ENCODE measurements at places on chromosomes 5 and 9.

DNA sequence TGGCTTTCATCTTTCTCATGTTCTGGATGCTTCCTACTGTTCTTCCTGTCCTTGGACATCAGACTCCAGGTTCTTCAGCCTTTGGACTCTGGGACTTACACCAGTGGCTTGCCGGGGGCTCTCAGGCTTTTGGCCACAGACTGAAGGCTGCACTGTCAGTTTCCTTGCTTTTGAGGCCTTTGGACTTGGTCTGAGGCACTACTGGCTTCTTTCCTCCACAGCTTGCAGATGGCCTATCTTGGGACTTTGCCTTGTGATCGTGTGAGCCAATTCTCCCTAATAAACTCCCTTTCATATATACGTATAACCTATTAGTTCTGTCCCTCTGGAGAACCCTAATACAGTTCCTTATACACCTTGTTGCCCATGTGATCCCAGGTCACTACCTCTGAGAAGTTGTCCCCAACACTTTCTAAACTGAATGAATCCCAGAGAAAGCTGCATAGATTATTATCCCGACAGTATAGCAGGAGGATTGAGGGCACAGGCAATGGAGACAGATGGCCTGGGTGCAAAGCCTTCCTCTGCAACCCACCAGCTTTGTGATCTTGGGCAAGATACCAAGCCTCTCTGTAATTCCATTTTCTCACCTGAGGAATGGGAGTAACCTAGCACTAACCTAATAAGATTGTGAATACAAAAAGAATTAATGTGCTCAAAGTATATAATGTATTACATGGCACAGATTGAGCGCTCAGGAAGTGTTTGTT lies 449.6 kb upstream of the BRINP1 start:
- no peak for DNase-seq

GRCh38 chr5:132458651-132459030 lies 31.9 kb downstream of the IRF1 start:
- peak; percentile 63 for DNase-seq

DNA sequence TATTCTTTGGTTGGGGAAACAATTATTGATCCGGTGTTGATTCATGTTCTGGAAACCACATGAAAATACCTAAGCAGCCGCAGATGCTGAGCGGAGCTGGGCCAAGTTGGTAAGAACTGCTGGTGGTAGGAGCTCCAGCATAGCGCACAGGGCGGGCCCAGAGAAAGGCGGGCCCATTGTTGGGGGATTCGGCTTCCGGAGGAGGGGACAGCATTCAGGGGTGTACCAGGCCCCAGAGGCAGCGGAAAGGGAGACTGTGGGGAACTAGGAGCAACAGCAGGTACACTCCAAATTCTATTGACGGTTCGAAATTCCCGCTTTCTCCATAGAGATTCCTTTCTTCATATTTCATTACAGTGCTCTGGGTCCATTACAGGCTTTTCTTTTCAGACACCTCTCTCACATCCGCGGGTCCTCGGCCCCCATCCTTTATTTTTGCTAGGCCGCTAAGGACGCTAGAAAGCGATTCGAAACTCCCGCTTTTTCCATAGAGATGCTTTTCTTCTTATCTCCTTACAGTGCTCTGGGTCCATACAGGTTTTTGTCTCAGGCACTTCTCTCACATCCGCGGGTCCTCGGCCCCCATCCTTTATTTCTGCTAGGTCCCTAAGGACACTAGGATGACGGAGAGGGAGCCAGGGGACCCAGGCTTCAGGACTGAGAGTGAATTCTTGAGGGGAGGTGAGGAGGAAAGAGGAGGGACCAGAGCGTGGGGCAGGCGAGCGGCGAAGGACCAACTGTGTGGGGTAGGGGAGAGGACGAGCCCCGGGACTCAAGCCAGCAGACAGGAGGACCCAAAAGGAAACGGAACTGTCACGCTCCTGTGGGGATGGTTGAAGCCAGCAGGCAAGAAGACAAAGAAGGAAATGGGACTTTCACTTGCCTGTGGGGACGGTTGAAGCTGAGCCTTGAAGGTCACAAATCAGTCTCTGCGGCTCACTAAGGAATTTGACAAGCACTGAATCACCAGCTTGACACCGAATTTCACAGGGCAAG lies at the start of gene CCDC152:
Gene CCDC152, plus strand, starts transcription at position 213 of the 996 bp plus-strand sequence. CDS start 2,304 bp downstream, outside the sequence.
- DNase-seq, result peak; percentile 40

- DNase-seq, result no peak
Measured at GRCh38 chr5:139711906-139712224, 63.7 kb downstream of the CXXC5 start.

- peak; percentile 52 for DNase-seq
Measured at GRCh38 chr9:13213337-13213736, 66.2 kb downstream of the MPDZ start.

- DNase-seq, result no peak
Measured at GRCh38 chr5:31692561-31693221, 53.8 kb downstream of the PDZD2 start.

- DNase-seq, result no peak
Measured at GRCh38 chr5:15606197-15606596, 106.2 kb downstream of the FBXL7 start.

GRCh38 chr9:78985084-78985738 lies 586.6 kb upstream of the TLE4 start:
- no peak for DNase-seq

- DNase-seq, result no peak
Measured at GRCh38 chr5:17269201-17269600, 51.8 kb downstream of the BASP1 start.

DNA sequence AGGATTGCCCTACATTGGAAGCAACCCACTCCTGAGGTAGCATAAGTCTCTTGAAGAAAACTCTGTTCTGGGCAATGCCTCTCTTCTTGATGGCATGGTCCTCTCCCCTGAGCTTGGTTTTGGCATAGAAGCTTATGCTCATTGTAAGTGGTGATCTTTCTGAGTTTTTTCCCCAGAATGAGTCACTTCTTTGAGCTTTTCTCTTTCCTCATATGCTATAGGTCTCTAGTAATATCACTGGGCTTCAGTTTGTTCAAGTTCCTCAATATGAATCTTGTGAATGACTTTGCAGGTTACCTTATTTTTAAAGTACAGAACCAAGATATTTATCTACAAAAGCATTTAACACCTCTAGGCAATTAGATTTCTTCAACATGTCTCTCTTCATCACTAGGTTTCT lies 76.5 kb upstream of the ATG10 start:
- peak; percentile 8 for DNase-seq

- no peak for DNase-seq
Measured at GRCh38 chr5:124642151-124642550, 104.3 kb downstream of the ZNF608 start.

GRCh38 chr5:98770209-98770910 lies 3.1 kb upstream of the RGMB start:
- peak; percentile 69 for DNase-seq

GRCh38 chr9:2260417-2261306 lies 245.5 kb downstream of the SMARCA2 start:
- peak; percentile 67 for DNase-seq

DNA sequence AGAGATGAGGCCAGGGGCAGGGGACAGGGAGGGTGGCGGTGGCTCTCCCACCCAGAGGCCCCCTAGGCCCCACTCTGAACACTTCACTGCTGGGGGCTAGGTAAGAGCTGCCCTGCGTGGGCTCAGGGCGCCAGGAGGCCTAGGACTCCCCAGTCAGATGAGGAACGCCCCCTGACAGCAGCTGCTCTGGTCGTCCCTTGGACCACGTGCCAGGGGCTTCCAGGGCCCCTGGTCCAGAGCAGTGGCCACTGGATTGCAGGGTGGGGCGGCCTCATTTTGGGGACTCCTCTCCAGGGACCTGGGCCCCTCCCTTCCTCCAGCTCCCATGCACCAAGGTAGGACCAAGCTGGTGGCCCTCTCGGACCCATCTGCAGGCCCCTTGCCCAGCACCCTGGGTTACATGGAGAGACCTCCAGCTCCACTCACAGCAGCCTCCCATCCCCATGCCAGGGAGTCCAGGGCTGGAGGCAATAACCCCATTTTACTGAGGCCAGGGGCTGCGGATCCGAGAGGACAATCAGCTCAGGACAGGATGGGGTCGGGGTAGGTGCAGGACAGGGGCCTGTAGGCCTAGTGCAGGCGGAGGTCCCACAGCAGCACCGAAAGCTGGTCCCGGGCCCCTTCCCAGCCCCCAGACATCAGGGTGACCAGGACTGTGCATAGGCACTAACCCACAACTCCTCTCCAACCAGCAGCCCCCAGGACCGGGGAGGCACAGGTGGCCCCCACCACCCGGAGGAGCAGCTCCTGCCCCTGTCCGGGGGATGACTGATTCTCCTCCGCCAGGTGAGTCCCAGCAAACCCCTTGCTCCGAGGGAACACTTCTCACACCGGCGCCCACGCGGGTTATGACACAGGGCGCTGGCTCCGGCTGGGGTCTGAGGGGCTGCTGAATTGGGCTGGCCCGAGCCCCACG lies 1.5 kb downstream of the EGFL7 start:
- DNase-seq, result no peak

DNA sequence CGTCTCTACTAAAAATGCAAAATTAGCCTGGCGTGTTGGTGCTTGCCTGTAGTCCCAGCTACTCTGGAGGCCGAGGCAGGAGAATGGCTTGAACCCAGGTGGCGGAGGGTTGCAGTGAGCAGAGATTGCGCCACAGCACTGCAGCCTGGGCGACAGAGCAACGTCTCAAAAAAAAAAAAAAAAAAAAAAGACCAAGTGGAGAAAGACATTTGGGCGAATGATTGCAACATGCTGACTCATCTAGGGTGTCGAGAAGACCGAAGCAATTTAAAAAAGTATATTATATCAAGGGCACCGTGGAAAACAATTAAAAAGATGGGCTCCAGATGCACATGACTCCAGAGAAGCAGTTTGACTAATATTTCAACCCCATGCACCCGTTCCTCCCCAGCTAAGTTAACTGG lies 9.2 kb downstream of the KLF4 start:
- peak; percentile 95 for DNase-seq

DNA sequence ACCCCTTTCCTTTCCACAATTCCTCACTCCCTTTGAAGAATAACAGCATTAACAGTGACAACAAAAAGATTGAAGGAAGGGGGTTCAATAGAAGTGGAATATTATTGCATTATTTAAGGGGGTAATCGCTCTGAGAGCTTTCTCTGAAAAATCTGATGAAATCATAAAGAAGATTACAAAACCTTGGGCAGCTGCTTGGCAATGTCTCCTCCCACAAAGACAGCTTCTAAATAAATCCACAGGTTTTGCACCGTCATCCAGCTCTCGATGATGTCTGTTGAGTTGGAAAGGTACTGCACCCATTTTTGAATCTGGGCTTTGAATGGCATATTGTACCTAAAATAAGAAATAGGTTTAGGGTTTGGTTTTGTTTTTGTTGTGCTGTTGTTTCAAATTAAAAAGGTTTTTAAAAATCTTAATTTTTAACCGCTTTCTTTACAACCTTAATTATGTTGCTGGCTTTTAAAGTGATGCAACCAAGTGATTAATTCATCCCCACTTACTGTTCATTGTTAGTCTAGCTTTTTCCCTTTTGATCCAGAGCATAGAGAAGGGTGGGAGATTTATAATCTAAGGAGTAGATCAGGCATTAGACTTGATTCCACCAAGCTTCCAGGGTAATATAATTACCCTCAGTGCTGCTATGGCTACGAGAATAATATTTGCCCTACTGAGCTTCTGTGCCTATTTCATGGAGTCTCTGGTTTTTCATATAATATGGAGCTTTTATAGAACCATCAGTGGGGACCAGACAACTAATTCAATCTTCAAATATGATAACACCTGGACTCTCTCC lies 85.0 kb downstream of the DNAH5 start:
- DNase-seq, result no peak

- no peak for DNase-seq
Measured at GRCh38 chr9:131579789-131580211, 34.5 kb downstream of the PRRT1B start.

DNA sequence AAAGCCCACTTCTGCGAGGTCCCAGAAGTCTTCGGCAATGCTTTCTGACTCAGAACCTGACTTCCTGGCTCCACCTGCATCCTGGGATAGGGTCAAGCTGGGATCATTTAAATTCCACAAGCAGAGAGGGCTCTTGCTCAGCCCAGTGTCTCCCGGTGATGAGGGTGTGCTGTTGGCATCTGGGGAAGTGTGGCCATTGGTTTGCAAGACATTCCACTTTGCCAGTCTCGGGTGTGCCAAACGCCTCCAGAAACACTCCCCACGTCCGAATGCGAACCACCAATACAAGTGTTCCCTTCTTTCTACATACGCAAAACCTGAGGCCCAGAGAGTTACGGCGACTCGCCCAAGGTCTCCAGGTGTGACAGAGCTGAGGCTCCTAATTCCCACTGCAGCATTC lies 43.1 kb upstream of the FCN2 start:
- DNase-seq, result peak; percentile 16

DNA sequence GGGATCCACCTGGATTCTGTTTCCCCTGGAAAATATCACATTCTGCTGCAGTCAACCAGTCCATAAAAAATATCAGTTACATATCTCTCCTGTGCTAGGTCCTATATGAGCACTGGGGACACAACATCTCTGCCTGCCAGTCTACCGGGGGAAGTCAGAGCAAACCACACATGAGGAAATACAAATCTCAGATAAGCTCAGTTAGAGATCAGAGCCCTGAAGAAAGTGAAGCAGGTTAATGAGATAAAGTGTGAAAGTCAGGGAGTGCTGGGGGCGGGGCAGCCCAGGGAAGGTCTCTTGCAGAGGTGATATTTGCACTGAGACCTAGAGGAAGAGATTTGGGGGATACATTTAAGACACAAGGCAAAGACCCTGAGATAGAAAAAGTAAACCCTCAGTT lies 67.8 kb upstream of the SLC1A1 start:
- DNase-seq, result no peak

- DNase-seq, result peak; percentile 58
Measured at GRCh38 chr9:87836951-87837705, 45.5 kb upstream of the SPATA31E1 start.

- DNase-seq, result peak; percentile 99
Measured at GRCh38 chr5:68046445-68046844, 169.1 kb upstream of the PIK3R1 start.

DNA sequence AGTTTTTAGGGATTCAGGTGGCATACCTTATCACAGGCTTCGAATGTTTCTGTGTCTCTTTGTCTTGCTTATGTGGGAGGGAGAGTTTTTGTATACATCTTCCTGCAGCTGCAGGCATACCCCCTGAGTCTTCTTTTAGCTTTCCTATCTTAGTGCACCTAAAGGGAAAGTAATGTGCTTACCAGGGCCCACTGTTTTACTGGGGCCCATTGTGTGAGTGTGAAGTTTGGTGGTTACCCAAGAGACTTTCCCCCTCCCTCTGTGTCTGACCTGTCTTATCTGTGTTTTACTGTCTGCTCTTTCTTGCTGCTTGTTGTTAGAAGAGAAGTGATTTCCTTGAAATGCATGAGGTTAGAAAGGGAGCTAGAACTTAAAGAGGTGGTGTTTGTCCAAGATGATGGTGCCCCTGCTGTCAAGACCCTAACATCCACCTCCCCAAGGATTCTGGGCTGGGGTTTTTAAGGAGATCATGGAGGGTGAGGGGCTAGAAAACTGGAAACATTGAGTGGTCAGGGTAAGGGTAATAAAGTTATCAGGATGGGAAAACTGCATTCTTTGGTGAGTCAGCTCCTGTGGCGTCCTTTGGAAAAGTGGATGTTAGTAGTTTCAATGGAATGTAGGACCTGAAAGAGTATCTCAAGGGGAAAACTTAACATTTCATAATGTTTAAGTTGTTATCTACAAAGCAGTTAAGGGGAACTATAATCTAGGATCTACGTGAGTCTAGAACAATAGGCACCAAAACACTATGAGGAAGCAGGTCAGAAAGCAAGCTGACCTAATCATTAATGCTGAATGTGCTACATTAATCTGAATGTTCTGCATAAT lies 583.5 kb upstream of the TUSC1 start:
- peak; percentile 75 for DNase-seq

- no peak for DNase-seq
Measured at GRCh38 chr5:75670577-75670976, 46.7 kb downstream of the POC5 start.

Data from fibroblast of mammary gland (primary cell).